ENCODE measurements at places on chromosomes 7 and 10.
A peak's percentile ranks its signal among the peaks of the same experiment; 100 is the strongest.

DNA sequence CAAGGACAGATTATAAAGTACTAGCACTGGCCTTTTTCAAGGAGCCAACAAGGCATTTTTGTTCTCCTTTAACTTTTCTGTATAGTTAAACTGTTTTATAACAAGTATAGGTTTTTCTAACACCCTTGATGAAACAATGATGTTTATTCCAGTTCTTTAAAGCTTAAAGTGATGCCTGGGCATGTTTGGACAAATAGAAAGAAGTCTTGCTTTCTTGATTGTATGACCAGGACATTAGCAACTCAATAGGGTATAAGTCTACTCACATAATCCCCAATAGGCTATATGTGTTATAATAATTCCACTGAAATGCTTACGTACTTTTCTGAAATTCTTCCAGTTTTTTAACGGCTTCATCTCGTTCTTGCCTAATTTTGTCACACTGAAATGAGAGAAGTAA, 36.7 kb downstream of the SHTN1 start:
- no peak for DNase-seq

- DNase-seq, result no peak
Observed at GRCh38 chr7:77338883-77339629, 77.1 kb downstream of the GSAP start.

- DNase-seq, result no peak
Observed at GRCh38 chr7:5478568-5479430, 55.2 kb upstream of the TNRC18 start.

DNA sequence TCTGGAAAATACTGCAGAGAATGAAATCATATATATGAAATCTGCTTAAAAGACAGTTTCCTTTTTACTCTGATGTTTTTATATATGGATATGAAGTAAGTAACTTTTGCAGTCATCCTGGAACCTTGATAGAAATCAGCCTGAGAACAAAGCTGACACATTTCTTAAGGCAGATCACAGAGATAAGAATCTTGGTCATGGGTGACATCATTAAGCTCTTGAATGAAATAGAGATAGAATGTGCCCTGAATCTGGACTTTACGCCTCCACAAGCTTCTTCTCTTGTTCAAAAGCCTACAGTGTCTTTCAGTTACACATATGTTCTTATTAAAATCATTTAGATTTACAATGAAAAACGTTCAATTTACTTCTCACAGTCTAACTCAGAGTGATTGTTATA, 319.1 kb upstream of the CNTNAP2 start:
- DNase-seq, result no peak

DNA sequence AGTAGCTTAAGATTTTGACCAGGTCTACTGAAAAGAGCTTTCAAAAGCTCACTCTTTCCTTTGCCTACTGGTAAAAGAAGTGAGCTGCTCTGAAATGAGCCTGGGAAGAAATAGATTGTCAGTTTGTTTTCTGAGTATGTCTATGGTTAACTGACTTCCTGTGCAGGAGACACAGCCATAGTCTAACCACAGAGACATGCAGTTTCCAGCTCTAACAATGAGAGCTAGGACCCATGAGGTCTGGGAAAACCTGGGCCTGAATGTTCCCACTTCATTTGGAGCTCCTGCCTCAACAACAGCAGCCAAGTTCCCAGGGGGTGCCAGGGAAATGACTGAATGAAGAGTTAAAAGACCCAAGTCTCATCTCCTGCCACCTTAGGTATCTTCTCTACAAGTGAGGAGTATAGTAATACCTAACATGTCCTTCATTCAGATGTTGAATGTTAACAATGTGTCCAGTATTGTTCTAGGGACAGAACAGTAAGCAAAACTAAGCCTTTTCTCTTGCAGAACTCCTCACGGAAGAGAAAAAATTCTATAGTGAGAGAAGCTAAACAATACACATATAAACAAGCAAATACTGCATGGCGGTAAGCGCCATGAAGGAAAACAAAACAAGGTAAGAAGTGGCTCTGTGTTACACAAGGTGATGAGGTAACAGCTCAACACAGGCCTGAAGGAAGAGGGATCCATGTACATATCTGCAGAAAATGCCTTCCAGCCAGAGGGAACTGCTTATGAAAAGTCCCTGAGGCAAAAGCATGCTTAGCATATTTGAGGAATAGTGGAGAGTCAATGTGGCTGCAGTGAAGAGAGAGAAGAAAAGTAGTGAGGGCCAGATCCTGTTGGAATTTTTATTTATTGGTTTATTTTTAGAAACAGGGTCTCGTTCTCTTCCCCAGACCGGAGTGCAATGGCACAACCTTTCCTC, 26.4 kb upstream of the ANKRD1 start:
- DNase-seq, result no peak

- no peak for DNase-seq
Observed at GRCh38 chr7:100722480-100723212, 2.4 kb downstream of the EPO start.

GRCh38 chr10:71990706-71991269, 26.6 kb downstream of the CHST3 start:
- DNase-seq, result no peak

GRCh38 chr7:46201961-46202360, 280.9 kb upstream of the IGFBP3 start:
- no peak for DNase-seq

- DNase-seq, result no peak
Observed at GRCh38 chr7:70614237-70615045, 517.5 kb upstream of the GALNT17 start.

GRCh38 chr10:58909881-58910280, 266.6 kb upstream of the PHYHIPL start:
- DNase-seq, result no peak

DNA sequence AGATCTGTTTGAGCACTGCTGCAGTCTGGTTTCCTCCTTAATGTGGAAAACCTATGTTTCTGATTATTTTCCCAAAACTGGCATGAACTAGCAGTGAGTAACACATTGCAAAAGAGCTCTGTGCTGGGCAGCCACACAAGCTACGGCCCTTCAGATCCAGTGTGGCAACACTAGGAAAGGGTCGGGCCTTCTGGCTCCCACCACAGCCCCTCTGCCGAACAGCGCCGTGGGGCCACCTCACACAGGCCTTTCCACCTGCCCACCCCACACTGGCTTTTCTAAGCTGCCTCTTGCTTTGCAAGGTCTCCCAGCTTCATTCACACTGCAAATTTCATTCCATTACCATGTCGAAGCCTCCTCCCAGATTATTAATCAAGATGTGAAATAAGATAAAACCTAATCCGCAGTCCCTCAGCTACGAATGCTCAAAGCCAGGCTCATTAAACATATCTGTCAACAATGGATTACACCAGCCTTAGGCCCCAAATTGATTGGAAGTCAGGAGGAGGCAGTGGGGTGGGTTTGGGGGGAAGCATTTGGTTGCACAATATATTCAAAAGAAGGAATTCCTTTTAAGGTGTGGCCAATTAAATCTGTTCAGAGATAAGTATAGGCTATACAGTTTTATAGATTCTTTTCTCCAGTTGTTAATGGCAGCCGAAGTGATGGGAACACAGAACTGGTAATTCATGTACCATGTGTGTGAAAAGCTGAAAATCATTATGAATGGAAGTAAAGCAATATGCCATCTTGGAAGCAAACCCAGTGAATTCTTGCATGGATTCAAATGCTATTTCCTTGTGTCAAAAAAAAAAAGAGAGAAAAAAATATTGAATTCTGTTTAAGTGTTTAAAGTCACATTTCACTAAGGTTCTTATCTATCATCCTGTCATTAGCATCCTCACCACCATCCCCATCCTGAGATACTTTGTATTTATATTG, 223.7 kb downstream of the MTERF1 start:
- DNase-seq, result no peak

DNA sequence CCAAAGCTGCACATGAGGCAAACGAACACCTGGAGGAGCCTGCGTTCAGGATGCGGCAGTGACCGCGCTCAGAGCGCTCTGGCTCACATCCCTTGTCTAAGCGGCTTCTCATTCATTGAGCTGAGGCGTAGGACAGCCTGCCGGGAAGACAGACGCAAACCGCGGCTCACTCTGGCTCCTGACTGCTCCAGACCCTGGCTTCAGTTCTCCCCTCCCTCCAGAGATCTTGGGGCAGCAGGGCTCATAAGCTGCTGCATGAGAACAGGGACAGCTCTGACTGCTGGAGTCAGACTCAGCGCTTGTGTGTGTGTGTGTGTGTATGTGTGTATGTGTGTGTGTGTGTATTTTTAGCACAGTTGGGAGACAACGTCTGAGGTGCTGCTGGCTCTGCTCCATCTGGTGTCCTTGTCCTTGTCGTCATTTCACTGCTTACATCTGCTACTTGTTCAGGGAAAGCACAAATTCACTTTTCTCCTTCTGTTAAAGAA, 15.8 kb upstream of the LYZL2 start:
- no peak for DNase-seq

DNA sequence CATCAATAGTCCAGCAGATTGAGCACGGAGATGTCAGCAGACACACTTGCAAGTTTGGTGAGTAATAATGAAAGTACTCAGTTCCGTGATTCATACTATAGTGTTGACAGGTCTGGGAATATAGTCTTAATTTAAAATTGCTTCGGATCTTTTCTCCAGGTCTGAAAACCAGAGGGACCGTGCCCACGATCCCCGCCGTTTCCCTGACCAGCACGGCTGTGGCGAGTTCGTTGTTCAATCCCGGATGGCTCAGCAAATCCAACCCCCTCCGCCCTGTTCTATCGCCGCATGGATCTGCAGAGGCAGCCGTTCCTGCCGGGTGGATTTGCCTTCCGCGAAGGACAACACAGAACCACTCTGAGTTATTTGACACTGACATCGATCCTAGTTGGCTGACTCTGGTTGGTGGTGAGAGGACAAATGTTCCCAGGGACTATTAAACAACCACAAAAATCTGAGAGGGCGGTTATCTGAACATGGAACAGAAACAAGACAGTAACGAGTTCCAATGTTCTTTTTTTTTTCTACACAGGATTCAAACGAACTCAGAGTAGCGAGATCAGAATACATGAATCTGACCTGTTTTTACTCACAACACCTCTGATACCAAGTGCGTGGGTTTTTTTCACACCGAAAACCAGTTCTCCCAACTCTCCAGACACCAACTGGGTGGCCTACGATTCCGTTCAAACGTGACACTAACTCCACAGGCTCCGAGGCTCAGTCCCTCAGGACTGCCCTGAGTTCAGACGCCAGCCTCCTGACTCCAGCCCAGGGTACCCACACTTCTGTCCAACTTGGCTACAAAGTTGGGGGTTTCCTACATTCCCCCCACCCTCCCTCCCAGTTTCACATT, 52.7 kb downstream of the RBM17 start:
- DNase-seq, result peak; percentile 40

DNA sequence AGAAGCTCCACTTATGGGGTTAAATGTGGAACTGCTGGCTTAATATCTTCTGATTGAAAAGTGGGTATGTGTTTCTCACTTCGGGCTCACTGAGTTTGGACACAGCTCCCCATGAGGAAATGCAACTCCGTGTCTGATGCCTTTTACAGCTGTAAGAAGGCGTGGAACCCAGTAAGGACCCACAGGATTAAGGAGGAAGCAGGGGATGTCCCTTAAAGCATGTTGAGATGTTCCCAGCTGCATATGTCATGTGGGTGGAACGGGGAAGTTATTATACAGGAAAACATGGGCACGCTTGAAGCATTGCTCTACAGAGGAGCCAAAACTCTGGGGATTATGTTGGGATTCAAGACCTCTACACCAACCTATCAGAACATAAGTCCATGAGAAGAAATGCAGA, 224.4 kb downstream of the NEBL start:
- no peak for DNase-seq

- DNase-seq, result no peak
Observed at GRCh38 chr10:73917566-73918305, 6.8 kb downstream of the PLAU start.

DNA sequence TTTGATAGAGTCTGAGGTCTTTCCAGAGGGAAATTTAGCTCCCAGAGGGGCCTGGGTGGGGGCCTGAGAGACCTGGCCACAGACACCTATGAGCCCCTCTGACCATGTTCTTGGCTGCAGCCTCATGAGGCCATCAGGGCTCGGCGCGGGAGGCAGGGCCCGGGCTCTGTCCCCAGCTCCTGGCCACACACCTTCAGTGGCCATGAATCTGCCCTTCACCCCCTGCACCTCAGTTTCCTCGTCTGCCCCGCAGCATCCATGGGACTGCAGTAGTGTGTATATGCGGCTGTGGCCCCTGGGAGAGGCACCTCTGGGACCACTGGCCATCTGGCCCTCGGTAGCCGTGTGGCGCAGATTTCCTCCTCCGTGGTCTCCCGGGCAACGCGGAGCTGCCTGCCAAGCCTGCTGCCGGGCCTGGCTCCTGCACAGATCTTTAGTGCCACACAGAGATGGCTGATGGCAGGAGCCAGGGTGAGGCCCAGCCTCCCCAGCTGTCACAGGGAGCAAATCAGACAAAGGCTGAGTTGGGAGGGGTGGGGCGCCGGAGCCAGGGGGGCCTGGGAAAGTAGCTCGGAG, 23.6 kb upstream of the ADCYAP1R1 start:
- no peak for DNase-seq

DNA sequence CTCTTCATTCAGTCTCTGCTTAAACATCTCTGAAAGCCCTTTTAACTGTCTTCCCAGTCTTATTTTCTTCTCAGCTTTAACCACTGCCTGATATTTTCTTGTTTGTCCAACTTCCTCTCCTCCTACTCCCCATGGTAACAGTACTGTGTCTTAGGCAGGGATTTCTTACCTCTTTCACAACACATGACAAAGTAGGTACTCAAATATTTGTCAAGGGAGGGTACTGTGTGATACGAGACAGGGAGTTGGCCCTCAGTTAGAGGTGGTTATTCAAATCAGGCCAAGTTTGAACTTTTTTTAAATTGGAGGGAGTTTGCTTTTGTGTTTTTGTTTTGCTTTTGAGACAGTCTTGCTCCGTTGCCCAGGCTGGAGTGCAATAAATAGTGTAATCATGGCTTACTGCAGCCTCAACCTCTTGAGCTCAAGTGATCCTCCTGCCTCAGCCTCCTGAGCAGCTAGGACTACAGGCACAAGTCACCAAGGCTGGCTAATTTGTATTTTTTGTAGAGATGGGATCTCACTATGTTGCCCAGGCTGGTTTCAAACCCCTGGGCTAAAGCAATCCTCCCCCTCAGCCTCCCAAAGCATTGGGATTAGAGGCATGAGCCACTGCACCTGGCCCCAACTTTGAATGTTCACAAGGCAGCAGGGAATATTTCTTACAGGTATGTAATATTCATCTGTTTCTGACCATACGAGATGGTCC, 2.5 kb upstream of the KPNA7 start:
- no peak for DNase-seq

GRCh38 chr10:43135064-43135463, 3.2 kb upstream of the CSGALNACT2 start:
- no peak for DNase-seq

GRCh38 chr10:72164617-72165016, 51.2 kb upstream of the ANAPC16 start:
- no peak for DNase-seq

DNA sequence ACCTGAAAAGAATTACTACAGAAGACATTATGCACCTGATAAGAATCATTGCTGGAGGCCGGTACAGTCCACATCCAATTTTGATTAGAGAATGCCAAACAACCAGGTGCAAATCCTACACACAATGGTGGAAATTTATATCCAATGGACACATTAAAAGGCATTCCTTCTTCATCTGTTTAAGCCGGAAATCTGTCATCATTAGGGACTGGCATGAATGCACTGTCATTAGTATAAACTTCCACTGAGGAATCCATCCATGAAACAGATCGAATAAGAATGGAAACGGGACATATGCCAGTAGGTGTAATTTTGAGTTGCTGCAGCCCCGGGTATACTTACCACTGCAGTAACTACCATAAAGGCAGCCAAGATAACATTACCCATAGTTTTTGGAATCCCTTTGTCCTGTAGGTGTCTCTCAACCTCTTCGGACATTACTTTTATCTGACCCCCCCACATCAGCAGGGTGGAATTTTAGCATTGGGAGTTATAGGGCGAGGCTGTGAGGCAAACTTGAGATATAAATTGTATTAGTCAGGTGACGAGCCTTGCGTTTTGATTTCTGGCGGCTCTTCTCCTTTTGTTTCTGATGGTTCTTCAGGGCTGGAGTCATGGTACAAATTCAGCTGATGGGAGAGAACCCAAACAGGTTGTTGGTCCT, 36.5 kb upstream of the AKR1C2 start:
- DNase-seq, result no peak
